ENCODE measurements at places on chromosomes 3 and 15.

- no peak for DNase-seq
These were observed 107.1 kb downstream of the DGKG start for GRCh38 chr3:186254676-186255650.

- DNase-seq, result no peak
These were observed 45.0 kb downstream of the MYO5A start for GRCh38 chr15:52483707-52484106.

GRCh38 chr15:70258369-70259027 lies 160.8 kb upstream of the TLE3 start:
- no peak for DNase-seq

- peak; percentile 3 for DNase-seq
These were observed 817.4 kb upstream of the LMCD1 start for GRCh38 chr3:7684182-7684715.

- DNase-seq, result no peak
These were observed 146.3 kb downstream of the PLCL2 start for GRCh38 chr3:17030956-17031652.

GRCh38 chr15:61253186-61253585 lies 24.1 kb upstream of the RORA start:
- no peak for DNase-seq

- no peak for DNase-seq
These were observed 1047.3 kb downstream of the MCTP2 start for GRCh38 chr15:95278532-95279245.

GRCh38 chr3:9188583-9188982 lies 60.9 kb downstream of the SRGAP3 start:
- no peak for DNase-seq

- no peak for DNase-seq
These were observed 179.4 kb downstream of the RPLP1 start for GRCh38 chr15:69631978-69632377.

- DNase-seq, result no peak
These were observed 31.4 kb downstream of the HRH1 start for GRCh38 chr3:11185564-11186317.

GRCh38 chr3:153762411-153763235 lies 358.6 kb upstream of the ARHGEF26 start:
- no peak for DNase-seq

DNA sequence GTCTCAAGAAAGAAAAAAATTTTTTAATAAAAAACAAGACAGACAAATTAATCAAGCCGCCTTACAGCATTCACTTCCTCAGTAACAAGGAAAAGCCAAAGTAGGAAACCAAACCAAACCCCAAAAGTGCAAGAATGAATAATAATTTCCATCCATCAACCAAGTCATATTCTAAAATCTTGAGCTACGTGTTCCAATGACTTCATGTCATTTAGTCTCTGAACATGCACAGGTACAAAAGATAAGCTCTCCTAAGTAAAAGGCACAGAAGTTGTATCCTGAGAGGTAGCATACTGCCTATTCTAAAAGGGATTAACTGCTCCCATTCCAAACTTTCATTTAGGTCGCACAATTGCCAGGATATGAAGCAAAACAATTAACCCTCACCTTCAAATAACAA lies 29.7 kb downstream of the SLC4A7 start:
- DNase-seq, result no peak

DNA sequence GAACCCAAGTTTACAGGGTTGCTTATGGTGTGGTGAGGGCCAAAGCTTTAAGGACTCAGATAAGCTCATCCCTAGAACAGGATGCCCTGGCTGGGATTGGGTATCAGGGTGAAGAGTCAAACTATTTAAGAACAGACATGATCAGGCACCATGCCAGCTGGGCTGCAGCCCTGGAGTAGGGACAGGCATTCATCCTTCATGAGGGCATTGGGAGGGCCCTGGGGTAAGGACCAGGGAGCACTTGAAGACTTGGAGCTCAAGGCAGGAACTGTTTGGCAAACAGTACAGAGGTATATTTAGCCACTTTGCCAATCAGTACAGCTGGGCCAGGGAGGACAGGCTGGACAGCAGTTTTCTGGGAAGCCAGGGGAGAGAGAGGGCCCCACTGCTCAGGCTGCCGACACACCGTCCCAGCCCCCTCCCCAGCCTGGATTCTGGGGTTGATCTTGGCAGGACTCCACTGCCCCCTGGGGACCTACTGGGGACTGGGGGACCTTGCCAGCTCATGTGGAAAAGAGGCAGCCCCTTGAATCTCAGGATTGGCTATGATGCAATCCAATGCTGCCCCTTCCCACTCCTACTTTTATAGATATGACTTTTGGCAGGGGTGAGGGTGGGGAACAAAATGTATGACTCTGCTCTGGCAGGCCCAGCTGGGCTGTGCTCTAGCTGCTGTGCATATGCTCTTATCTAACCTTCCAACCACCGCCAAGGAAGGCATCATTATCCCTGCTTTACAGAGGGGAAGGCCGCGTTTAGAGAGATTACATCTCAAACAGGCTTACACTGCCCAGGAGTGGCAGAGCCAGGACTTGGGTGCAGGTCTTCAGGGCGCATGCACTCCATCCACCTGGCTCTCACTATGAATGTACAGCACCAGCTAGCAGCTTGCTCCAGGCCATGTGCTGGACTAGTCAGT lies 2.3 kb downstream of the PLA2G4E start:
- no peak for DNase-seq

- no peak for DNase-seq
These were observed 140.4 kb downstream of the DIPK2A start for GRCh38 chr3:144112036-144112435.

GRCh38 chr15:69852916-69853315 lies 244.8 kb downstream of the TLE3 start:
- DNase-seq, result no peak

- no peak for DNase-seq
These were observed 49.5 kb upstream of the NR2E3 start for GRCh38 chr15:71760852-71761251.

- no peak for DNase-seq
These were observed 122.3 kb upstream of the NR2E3 start for GRCh38 chr15:71687902-71688508.

- no peak for DNase-seq
These were observed 27.6 kb downstream of the FBXW12 start for GRCh38 chr3:48399387-48400172.

- no peak for DNase-seq
These were observed 39.4 kb upstream of the IDH2 start for GRCh38 chr15:90141646-90142045.

DNA sequence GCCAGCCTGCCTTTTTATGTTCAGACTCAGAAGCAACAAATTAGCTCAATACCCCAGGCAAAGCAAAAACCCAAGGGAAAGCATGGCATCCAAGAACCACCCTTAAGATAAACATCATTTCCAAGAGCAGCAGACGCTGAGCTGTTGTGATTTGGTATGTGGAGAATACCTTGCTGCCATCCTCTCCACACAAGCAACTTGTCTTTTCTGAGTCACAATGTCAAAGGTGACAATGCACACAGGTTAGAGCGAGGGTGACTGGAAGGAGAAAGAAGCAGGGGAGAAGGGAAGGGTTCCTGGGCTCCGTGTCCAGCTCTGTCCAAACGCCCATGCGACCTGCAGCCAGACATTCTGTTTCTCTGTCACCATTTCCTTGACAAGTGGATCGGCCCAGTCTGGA lies 6.0 kb downstream of the PCSK6 start:
- no peak for DNase-seq

DNA sequence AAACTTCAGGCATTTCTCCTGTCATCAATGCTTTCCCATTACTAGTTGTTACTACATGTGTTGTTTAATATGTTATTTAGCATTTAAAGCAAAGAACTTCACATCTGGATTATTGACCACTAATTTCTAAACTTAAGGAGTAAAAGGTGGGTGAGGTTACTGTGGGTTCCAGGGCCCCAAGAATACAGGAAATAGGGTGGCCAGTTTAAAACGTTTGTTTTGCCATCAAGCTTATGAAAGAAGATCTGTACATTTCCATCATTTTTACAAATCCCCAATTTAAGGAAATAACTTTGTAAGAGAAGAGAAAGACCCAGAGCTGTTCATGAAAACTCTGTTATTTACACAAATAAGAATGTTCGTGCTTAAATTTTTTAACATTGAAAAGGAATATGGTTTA lies 54.5 kb upstream of the ACKR4 start:
- no peak for DNase-seq

DNA sequence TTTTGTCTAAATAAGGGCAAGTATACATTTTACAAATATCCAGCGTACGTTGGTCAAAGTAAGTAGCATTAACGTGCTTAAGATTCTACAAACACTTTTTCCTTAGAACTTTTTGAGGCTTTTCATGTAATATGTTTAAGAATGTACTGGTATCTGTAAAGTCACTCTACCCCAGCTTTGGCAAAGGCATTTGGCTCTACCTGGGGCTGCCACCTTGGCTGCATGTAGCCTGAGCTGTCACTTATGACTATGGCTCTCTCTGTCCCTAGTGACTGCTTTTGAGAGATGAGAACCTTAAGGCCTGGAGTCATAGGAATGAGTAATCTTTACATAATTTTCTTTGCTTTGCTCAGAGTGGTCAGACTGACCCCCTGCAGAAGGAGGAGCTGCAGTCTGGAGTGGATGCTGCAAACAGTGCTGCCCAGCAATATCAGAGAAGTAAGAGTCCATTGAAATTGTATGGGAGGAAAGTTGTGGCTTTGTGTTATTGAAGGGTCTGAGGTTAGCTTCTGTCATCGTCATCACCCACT lies 61.2 kb downstream of the IQGAP1 start:
- no peak for DNase-seq

- DNase-seq, result no peak
These were observed 21.2 kb downstream of the PRKAR2A start for GRCh38 chr3:48826451-48826850.

DNA sequence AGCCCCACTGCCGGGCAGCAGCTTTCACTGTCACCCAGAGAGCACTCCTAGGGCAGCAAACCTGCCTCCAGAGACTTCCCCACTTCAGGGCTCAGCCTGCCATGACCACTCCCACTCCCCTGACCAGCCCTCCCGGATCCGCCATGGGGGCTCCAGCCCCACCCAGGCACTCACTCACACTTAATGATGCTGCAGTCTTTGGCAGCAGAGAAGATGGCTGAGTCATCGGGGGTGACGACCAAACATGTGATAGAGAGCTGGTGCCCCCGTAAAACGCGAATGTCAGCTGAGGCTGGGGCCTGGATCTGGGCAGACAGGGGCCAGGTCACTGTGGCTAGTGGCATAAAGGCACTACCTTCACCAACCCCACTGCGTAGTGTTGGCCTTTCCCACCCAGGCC lies 4.7 kb downstream of the RRP9 start:
- no peak for DNase-seq

DNA sequence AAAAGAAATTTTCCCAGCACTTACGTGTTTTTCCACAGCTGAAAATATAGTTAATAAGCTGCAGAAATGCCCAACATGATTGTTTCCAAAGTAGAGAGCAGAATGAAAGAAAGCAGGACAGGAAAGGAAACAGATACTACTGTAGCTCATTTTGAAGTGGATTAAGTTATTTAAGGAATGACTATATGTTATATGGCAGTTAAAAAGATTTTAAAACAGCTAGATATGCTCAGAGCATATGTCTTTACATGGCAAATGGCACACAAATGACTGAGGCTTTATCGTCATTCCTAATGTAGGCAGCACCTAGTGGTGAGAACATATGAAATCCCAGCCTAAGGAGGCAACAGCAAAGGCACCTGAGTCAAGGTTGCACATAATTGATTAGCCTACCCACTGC lies 106.6 kb upstream of the SEMA6D start:
- no peak for DNase-seq

DNA sequence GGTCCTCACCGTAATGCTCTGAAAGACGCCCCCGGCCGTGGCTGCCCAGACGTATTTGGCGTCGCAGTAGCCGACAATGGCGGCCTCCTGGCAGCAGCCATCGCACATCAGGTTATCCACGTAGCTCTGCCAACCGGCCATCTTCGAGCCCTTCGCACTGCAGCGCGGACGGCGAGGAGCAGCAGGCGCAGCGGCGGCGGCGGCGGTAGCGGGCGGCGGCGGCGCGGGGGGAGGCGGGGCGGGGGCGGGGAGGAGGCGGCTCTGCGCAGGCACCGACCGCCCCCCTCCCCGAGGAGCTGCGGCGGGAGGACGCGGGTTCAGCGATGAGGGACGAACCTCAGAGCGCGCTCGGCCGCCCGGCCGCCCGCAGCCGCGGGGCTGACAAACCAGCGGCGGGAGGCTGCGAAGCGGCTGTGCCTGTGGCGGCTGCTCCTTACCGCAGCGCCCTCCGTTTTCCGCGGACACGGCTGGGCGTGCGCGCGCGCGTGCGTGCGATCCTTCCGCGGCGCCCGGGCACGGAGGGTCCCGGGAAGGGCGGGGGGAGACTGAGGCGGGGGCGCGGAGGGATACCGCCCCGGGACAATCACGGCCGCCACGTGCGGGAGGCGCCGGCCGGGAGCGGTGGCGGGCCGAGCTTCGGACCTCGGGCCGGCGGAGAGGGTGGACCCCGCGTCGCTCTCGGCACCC lies at the start of gene PFN2:
Gene PFN2, minus strand, starts transcription at position 180 of the 687 bp plus-strand sequence. Its CDS starts 39 bp downstream, at position 141.
- DNase-seq, result peak; percentile 29

DNA sequence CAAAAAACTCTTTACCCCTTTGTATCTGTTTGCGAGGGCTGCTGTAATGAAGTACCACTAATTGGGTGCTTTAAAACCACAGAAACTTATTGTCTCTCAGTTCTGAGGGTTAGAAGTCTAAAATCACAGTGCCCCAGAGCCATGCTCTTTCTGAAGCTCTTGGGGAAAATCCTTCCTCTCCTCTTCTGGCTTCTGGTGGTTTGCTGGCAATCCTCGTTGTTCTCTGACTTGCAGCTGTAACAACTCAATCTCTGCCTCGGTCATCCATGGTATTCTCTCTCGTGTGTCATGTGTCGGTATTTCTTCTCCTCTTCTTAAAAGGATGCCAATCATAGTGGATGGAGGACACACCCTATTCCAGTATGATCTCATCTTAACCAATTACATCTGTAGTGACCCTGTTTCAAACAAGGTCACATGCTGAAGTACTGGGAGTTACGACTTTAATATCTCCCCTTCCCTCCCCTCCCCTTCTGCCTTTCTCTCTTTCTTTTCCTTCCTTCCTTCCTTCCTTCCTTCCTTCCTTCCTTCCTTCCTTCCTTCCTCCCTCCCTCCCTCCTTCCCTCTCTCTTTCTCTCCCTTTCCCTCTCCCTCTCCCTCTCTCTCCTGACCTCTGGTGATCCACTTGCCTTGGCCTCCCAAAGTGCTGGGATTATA lies 6.5 kb upstream of the ARL8B start:
- DNase-seq, result no peak

- no peak for DNase-seq
These were observed 300.7 kb upstream of the SATB1 start for GRCh38 chr3:18725668-18726407.

Data from NCI-H1694 (cell line).